ENCODE measurements at places on chromosomes 12 and 14.

DNA sequence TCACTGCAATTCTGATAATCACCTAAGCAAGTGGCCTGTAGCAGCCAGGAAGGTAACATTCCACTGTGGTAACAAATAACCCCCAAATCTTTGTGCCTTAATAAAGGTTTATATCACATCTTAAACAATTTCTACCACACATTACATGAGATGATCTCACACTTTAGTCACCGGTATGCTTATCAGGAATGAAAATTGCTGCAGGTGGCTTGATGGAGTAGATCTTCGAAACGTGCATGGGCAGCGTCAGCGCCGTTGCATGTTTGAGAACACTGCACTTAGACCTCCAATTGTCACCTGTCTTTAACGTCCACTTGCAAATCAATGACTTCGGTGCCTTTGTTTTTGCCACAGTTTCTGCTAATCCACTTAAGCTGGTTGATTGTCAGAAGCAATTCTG is 477.4 kb downstream of the VRK1 start:
- no peak for DNase-seq

DNA sequence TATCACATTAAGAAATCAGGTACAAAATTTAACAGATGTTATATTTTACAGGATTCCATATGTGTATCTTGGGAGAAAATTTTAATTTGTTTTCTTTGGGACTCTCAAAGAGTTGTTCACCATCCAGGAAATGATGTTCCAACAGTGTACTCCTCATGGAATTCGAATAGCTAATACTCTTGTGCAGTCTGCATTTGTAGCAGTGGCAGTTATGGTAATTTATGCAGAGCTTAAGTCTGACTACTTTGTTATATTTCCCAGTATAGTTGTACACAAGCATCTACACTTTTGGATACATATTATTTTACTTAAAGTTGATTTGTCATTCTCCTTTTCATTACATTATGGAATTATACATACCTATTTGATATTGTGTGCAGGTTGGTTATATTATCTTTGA is 436.7 kb upstream of the FBXO33 start:
- DNase-seq: no peak

DNA sequence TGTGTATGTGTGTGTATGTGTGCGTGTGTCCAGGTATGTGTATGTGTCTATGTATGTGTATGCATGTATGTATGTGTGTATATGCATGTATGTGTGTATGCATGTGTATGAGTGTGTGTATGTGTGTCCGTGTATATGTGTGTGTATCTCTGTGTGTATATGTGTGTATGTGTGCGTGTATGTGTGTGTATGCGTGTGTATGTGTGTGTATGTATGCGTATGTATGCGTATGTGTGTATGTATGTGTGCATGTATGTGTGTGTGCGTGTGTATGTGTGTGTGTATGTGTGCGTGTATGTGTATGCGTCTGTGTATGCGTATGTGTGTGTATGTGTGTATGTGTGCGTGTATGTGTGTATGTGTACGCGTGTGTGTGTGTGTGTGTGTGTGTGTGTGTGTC is 31.6 kb downstream of the CHST11 start:
- DNase-seq: no peak

- no peak for DNase-seq
Observed at GRCh38 chr12:2110849-2111566, 58.2 kb downstream of the CACNA1C start.

GRCh38 chr14:79967001-79967400 is 244.3 kb downstream of the DIO2 start:
- no peak for DNase-seq

- DNase-seq: no peak
Observed at GRCh38 chr14:27387463-27387862, 789.6 kb upstream of the NOVA1 start.

DNA sequence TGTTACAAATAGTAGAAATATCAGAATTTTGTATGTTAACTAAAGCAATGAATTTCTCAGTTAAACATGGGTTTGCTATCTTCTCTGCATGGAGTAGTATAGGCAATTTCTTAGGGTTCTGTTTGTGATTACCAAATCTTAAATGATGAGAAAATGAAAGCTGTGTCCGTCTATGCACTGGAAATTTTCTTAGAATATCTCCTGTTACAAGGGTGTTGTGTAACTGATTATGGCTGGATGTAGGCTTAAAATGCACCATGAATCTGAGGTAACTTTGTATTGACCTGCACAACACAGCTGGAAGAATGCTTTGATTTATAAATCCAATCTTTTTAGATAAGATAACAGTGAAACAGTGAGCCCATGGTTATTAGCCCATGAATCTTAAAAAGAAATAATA is 17.8 kb downstream of the TRIP11 start:
- DNase-seq: no peak

- no peak for DNase-seq
Observed at GRCh38 chr12:63846238-63846967, 1.9 kb downstream of the SRGAP1 start.

GRCh38 chr14:71855399-71856036 is 76.7 kb upstream of the RGS6 start:
- DNase-seq: peak; percentile 15

DNA sequence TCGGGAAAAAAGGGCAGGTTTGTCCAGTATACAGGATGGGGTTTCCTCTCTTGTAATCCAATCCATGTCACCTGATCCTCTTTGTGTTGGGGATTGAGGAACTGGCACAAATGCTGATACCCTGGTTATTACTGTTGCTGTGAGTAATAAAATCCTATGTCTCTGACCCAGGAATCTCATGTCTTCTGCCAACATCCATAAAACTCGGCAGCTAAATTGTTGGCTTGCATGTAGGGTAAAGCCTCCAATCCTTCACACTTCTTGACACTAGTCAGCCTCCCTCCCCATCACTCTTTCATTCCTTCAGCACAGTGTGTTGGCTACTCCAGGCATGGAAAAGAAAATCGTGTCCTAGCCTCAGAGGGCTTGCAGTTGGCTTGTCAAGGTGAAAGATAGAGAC is 9.2 kb upstream of the NOS1 start:
- no peak for DNase-seq

- DNase-seq: no peak
Observed at GRCh38 chr12:9674226-9674590, 4.7 kb downstream of the CLEC2D start.

- no peak for DNase-seq
Observed at GRCh38 chr12:80352474-80352873, 91.6 kb upstream of the PTPRQ start.

DNA sequence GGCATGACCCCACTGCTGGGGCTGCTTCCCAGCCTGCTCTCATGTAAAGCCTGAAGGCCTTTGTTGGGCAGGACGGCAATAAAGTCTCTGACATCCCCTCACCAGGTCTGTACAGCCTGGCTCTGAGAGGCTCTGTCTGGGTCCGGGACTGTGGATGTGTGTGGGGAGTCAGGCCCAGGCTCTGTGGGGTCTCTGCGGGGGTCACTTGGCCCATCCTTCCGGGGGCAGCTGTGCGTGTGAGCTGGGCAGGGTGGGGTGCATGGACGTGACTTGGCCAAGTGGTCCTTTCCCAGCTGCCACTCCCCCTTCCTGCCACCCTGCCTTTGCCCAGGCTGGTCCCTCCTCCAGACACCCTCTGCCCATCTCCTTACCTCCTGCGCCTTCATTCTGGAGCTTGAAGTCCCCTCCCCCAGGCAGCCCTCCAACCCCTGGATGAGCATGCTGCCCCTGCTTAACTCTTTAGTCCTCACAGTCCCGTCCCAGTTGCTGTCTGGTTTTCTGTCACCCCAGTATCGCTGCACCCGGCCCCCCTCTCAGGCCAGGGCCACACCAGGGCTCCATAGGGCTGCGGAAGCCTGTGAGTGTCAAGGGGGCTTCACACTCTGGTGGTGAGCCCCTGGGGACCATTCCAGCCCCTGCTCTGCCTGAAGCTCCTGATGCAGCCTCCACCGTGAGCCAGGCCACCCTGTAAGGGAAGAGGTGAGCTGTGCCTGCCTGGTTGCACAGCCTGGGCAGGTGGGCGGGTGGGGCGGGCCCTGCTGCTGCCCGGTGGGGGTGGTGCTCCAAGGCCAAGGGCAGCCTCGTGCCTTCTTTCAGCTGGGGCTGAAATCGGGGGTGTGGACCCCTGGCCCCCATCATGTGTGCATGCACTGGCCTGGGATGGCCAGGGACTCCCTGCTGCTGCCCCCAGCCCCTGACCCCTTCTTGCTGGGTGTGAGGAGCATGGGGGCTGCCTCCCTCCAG is 25.5 kb upstream of the KIF26A start:
- no peak for DNase-seq

DNA sequence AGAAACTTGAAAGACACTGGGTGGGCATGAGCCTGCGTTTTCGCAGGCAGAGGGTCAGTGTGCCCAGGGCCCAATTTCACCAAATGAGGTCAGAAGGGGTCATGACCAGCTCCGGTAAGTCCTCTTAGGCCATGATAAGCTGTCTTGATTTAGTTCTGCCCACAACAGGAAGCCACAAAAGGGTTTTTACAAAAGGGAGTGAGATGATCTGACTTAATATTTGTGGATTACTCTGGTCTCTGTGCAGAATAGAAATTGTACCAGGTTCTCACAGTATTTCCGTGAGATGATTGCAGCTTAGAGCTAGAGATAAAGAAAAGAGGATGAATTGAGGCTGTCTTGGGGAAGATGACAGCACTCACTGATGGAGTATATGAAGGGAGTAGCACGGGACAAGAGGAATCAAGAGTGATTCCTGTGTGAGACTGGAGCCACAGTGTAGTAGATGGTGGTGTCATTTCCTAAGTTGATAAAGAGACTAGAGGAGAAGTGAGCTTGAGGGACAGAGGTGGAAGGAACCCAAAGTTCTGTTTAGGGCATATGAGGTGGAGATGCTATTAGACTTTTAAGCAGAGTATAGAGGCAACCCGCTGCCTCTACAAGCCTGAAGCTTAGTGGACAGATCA is 288.3 kb upstream of the AMIGO2 start:
- no peak for DNase-seq

GRCh38 chr12:114668151-114668885 is 15.7 kb downstream of the TBX3 start:
- no peak for DNase-seq

DNA sequence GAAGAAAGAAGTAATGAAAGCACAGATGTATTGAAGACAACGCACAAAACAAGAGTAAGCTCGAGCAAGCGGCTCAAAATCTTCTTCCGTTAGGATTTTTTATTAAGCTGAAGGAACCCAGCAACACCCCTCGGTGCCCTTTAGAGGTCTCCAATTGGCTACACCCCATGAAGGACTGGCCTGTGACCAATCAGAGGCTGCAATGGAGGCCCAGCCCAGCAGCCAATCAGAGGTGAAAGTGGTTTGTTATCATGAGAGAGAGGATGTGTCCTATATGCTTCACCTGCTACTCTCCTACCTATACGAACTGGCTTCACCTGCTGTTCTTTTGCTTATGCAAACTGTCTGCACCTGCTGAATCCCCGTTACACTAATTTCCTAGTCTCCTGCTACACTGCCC is 358.8 kb downstream of the C12orf50 start:
- DNase-seq: no peak

- DNase-seq: no peak
Observed at GRCh38 chr12:86052921-86053320, 178.8 kb downstream of the NTS start.

Measured in activated CD8-positive, alpha-beta memory T cell treated with anti-CD3 and anti-CD28 coated beads for 1 hour (primary cell).